ENCODE measurements at places on chromosomes 7 and 10. TPM values are rescaled to one million over a fixed set of nuclear protein-coding genes. Genes with fewer than 3 reads are reported as not detected.

- no peak for DNase-seq
- peaks cover 93% of the 10 kb centered on the region for H3K27me3 ChIP-seq
- peaks cover 18% of the 10 kb centered on the region for H3K4me1 ChIP-seq
These were observed 3.2 kb downstream of the HPSE2 start for GRCh38 chr10:99232360-99232999.

DNA sequence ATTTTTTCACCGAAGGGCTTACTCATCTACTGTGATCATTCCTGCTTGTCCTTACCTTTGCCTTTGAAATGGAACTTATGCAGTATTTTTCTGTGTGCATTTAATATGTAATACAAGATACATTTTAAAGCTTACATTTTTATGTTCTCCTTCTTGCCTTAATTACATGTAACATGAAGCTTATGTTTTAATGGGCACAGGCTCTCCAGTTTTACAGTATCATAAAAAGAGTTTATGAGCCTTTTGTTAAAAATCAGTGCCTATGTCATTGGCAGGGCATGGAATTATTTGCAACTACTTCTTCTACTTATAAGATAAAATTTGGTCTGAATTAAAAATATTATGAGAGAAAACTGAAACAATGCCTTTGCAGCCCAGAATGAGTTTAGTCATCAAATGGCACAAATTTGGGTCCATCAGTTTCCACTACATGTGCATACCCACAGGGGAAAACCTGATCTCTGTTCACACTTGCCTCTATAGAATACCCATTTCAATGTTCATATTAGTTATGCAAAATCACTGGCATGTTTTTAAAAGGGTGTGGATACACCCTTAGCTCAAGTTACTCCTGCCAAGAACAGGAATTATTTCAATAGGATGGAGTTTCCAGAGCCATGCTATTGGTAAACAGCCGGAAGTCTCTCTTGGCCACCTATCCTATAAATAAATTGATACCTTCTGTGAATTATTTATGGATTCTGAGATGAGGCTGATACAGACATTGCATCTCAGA lies 27.9 kb upstream of the WNT16 start:
- no peaks in the 10 kb centered on the region for H3K27me3 ChIP-seq
- no peak for DNase-seq
- no peaks in the 10 kb centered on the region for H3K36me3 ChIP-seq
- H3K4me3 ChIP-seq, result no peak overlapping the region
- H3K4me1 ChIP-seq, result no peaks in the 10 kb centered on the region

DNA sequence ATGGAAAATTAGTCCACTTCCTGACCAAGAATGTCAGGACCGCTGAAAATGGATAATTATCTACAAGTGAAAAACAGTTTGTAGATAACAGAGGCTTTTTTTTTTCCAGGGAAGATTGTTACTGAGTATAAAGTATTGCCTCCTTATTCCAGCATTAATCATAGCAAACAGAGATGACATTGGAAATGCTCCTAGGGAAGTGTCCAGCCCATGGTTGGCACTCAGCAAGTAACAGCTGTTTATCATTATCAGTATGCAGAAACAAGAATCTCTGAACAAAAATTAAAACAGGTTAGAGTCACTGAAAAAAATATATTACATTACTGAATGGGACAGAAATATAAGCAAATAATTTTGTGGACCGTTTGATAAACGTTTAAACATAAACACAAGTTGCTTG lies 14.6 kb downstream of the FGL2 start:
- no peak overlapping the region for H3K27ac ChIP-seq
- no peaks in the 10 kb centered on the region for H3K36me3 ChIP-seq

CDC14C gene
- not detected for total RNA-seq

C10orf105 gene
- total RNA-seq, result 0.15 TPM

TM9SF3 gene
- 86.4 TPM for total RNA-seq

SPDYE11 gene
- total RNA-seq, result not detected

DNA sequence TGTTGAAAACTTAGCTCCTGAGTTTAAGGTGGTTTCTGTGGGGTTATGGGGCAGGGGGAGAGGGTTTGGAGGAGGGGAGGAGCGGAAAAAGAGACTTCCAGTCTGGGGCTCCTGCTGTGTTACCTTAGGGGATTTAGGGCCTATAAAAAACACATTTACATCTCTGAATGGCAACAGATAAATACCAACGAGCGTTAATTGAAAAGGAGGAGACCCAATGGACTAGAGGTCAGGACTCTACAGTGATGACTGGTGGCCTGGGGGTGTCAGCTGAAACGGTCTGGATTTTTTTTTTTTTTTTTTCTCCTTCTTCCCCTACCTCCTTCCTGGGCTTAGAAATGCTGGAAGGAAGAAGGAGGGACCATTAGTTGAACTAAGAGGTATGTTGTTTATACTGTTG lies 47.4 kb downstream of the AUTS2 start:
- H3K4me1 ChIP-seq, result no peaks in the 10 kb centered on the region
- no peak overlapping the region for H3K4me3 ChIP-seq
- H3K27me3 ChIP-seq, result no peaks in the 10 kb centered on the region
- no peaks in the 10 kb centered on the region for H3K36me3 ChIP-seq
- no peak for DNase-seq

JAKMIP3 gene
- 0.13 TPM for total RNA-seq

DNA sequence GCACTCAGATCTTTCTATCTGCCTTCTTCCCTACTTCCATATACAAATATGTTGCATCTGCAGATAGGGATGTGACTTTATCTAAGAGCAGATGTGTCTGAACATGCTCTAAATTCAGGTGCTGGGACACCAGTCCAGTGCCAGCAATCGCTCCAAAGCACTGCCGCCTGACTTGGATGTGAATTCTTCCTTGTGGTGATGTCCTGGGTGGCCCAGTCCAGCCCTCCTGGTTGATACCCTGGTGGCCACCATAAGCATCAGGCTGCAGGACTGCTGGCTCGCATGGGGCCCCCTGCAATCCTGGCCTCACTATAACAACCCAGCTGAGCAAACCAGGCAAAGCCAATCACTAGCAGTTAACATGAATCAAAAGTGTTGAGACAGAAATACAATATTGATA lies 149.2 kb upstream of the PDE1C start:
- no peaks in the 10 kb centered on the region for H3K36me3 ChIP-seq
- no peak for DNase-seq
- H3K4me3 ChIP-seq, result no peak overlapping the region
- no peaks in the 10 kb centered on the region for H3K27me3 ChIP-seq
- H3K4me1 ChIP-seq, result no peaks in the 10 kb centered on the region

TMEM196 gene
- total RNA-seq, result not detected

DNA sequence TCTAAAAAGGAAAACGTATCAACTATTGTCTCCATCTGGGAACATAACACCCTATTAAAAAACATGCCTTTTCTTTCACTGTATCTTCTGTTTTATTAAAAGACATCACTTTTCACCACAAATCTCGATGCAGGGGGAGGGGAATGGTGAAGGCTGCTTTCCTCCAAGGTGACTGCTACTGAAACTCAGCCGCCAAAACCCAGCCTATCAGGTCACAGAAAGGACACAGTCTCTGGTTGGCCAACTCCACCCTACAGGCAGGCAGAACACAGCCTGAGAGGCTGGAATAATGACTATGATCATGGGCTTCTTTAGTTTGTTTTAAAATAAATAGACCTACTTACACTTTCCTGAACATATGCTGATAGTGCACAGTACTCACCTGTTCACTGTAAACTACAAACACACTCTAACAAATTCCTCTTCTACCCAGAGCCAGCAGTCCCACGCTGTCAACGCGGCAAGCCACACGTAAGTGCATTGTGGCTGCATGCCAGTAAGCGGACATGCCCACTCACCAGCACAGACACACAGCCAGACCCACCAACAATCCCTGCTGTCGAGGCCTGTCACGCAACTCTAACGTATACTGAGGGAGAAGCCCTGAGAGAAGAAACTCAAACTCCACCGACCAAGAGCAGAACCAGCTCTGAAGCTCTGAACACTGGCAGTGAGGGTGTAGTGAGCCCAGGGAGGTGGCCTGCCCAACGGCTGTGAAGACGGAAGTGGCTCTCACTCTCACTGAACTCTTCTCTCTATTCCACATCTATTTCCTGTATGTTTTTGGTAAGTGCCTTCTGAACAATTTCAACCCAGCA lies 41.8 kb downstream of the NCAPG2 start:
- no peak overlapping the region for H3K27ac ChIP-seq
- no peak for DNase-seq
- H3K4me1 ChIP-seq, result no peaks in the 10 kb centered on the region
- H3K36me3 ChIP-seq, result peaks cover 50% of the 10 kb centered on the region
- no peak overlapping the region for H3K4me3 ChIP-seq
- no peaks in the 10 kb centered on the region for H3K27me3 ChIP-seq

DNA sequence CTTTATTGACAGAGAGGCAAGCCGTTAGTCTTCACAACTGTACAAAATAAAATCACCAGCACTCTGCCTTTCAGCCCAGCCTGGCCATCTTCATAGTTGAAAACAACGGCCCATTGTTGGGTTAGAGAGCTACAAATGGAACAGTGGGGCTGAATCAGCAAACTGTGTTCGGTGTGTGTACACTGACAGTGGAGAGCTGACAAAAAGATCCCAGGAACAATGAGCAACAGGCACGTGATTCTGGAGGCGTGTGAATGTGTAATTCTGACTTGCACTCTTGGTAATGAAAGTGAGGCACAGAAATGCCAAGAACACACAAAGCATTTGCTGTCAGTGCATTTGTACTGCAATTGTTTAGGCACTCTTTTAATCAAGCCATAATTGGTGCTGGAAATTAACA lies 303.7 kb downstream of the WDR11 start:
- no peaks in the 10 kb centered on the region for H3K36me3 ChIP-seq
- peak overlapping the region; percentile 5 for H3K27ac ChIP-seq
- no peak overlapping the region for H3K4me3 ChIP-seq
- H3K4me1 ChIP-seq, result peaks cover 39% of the 10 kb centered on the region

DNA sequence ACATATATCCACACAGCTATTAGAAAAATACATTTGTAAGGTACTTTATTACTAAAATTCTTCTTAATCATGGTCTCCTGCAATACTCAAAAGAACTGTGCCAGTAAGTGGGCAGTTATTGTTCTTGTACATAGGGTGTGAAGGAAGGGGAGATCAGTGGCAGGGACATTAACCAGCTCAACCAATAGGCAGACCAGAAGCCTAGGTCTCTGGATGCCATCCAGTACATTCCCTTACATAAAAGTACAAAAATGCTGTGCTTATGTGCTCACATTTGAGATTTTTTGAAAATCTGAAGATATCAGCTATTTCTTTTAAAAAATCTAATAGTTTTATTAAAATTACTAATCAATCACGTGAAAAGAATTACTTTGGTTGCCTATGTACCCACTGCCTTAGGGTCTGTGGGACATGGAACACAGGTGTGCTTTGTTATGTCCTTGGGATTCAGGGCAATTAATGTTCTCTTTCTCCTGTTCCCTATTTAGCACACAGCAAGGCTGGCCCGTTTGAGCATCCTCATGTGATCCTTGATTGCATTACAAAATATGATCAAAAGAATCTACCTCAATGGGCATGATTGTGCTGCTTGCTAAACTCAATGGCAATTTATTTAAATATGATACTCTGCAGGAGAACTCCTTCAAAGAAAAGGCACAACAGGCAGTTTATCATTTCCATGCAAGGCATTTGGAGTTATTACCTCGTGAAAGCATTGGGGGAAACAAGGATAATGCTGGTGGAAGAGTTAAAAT lies 22.7 kb downstream of the TWIST1 start:
- H3K36me3 ChIP-seq, result no peaks in the 10 kb centered on the region
- DNase-seq, result no peak
- no peak overlapping the region for H3K27ac ChIP-seq
- H3K27me3 ChIP-seq, result no peaks in the 10 kb centered on the region

- H3K27me3 ChIP-seq, result no peaks in the 10 kb centered on the region
- H3K27ac ChIP-seq, result no peak overlapping the region
- no peak overlapping the region for H3K4me3 ChIP-seq
These were observed 206.7 kb downstream of the CAMK1D start for GRCh38 chr10:12556039-12556438.

- no peak overlapping the region for H3K27ac ChIP-seq
- no peak overlapping the region for H3K4me3 ChIP-seq
- H3K27me3 ChIP-seq, result no peaks in the 10 kb centered on the region
- H3K4me1 ChIP-seq, result no peaks in the 10 kb centered on the region
These were observed 621.2 kb upstream of the NRP1 start for GRCh38 chr10:33955676-33956075.

FAM24B gene
- 4.2 TPM for total RNA-seq

GRCh38 chr10:20089879-20090278 lies 273.6 kb downstream of the PLXDC2 start:
- DNase-seq, result no peak
- no peaks in the 10 kb centered on the region for H3K36me3 ChIP-seq
- peaks cover 12% of the 10 kb centered on the region for H3K4me1 ChIP-seq
- H3K27me3 ChIP-seq, result no peaks in the 10 kb centered on the region

APBB1IP gene
- 1.8 TPM for total RNA-seq

PIP gene
- total RNA-seq, result not detected

DNA sequence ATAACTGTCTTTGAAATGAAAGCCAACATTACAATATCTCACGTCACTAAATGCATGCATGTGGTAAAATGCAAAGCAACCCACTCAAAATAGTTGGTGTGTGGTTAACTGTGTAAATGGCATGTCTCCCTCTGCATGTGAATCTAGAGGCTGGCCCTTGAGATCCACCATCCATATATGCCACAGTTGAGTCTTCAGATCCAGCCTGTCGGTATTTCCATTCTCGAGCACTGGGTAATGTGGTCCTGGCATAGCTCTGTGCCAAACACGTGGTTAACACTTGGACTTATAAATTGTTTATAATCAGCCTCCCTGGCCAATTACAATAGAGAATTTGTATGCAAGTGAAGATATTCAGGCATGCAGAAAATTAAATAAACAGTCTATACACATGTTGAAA lies 90.3 kb downstream of the LYZL1 start:
- no peak for DNase-seq
- H3K4me3 ChIP-seq, result no peak overlapping the region
- no peaks in the 10 kb centered on the region for H3K4me1 ChIP-seq
- no peaks in the 10 kb centered on the region for H3K36me3 ChIP-seq
- no peaks in the 10 kb centered on the region for H3K27me3 ChIP-seq
- no peak overlapping the region for H3K27ac ChIP-seq

- no peak overlapping the region for H3K4me3 ChIP-seq
- DNase-seq, result no peak
- no peaks in the 10 kb centered on the region for H3K27me3 ChIP-seq
- H3K4me1 ChIP-seq, result peaks cover 9% of the 10 kb centered on the region
- no peaks in the 10 kb centered on the region for H3K36me3 ChIP-seq
- H3K27ac ChIP-seq, result no peak overlapping the region
These were observed 17.9 kb downstream of the PDK4 start for GRCh38 chr7:95578299-95578855.

GRID2IP gene
- 0.38 TPM for total RNA-seq

- H3K4me1 ChIP-seq, result no peaks in the 10 kb centered on the region
- no peak for DNase-seq
- no peaks in the 10 kb centered on the region for H3K27me3 ChIP-seq
- H3K4me3 ChIP-seq, result no peak overlapping the region
These were observed 14.5 kb upstream of the PAX4 start for GRCh38 chr7:127632276-127632910.

LRRD1 gene
- total RNA-seq, result not detected

- no peak overlapping the region for H3K27ac ChIP-seq
- H3K36me3 ChIP-seq, result no peaks in the 10 kb centered on the region
- DNase-seq, result no peak
- no peaks in the 10 kb centered on the region for H3K27me3 ChIP-seq
These were observed 37.1 kb downstream of the SNX10 start for GRCh38 chr7:26328498-26329390.

- H3K27me3 ChIP-seq, result no peaks in the 10 kb centered on the region
- H3K27ac ChIP-seq, result peak overlapping the region; percentile 99
- H3K4me1 ChIP-seq, result peaks cover 15% of the 10 kb centered on the region
- H3K36me3 ChIP-seq, result peaks cover 9% of the 10 kb centered on the region
- peak overlapping the region; percentile 61 for H3K4me3 ChIP-seq
These were observed 507 bp downstream of the STN1 start for GRCh38 chr10:103917302-103918052.

BTBD16 gene
- total RNA-seq, result not detected

- no peaks in the 10 kb centered on the region for H3K27me3 ChIP-seq
- peaks cover 5% of the 10 kb centered on the region for H3K4me1 ChIP-seq
- no peak for DNase-seq
- no peak overlapping the region for H3K27ac ChIP-seq
- H3K36me3 ChIP-seq, result no peaks in the 10 kb centered on the region
These were observed 45.4 kb downstream of the CNNM1 start for GRCh38 chr10:99374526-99374925.

Data from esophagus squamous epithelium (tissue), 5 donors.